IMR-90 (cell line): ENCODE measurements at places on chromosomes 12 and 14. TPM values are rescaled to one million over a fixed set of nuclear protein-coding genes. Genes with fewer than 3 reads are reported as not detected.
A peak's percentile ranks its signal among the peaks of the same experiment; 100 is the strongest.

Gene PMCH
- total RNA-seq: not detected in 2 replicates

Gene GZMB
- not detected in 2 replicates for total RNA-seq

Gene P2RX7
- total RNA-seq: under 0.01 and 0.18 TPM in 2 replicates

Gene CACNA1C
- total RNA-seq: 1.6 and 1.9 TPM in 2 replicates

Gene RHOJ
- total RNA-seq: 7.8 and 9.5 TPM in 2 replicates

Gene TRIM9
- under 0.01 TPM in 2 replicates for total RNA-seq

DNA sequence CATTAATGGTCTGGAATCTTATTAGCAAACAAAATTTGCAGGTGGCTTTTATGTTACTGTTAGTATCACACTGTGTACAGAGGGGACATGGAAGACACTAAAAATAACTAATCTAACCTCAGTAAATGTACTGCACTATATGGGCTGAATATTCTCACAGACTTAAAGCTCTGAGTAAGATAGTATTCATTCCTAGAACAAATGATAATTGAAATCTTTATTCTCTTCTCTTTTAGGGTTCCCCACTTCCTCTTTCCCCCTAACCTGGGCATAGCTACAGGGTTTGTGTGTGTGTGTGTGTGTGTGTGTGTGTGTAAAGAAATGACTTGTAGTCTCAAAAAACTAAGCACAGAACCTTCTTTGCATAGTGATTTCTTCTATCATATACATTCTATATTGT lies 21.4 kb upstream of the HECTD1 start:
- no peak for DNase-seq

- DNase-seq: no peak
Measured at GRCh38 chr12:47819138-47819895, 386 bp downstream of the HDAC7 start.

- DNase-seq: no peak
Measured at GRCh38 chr14:69291891-69292561, 32.1 kb downstream of the GALNT16 start.

GRCh38 chr14:101508948-101509729 lies 52.2 kb upstream of the DIO3 start:
- DNase-seq: no peak

DNA sequence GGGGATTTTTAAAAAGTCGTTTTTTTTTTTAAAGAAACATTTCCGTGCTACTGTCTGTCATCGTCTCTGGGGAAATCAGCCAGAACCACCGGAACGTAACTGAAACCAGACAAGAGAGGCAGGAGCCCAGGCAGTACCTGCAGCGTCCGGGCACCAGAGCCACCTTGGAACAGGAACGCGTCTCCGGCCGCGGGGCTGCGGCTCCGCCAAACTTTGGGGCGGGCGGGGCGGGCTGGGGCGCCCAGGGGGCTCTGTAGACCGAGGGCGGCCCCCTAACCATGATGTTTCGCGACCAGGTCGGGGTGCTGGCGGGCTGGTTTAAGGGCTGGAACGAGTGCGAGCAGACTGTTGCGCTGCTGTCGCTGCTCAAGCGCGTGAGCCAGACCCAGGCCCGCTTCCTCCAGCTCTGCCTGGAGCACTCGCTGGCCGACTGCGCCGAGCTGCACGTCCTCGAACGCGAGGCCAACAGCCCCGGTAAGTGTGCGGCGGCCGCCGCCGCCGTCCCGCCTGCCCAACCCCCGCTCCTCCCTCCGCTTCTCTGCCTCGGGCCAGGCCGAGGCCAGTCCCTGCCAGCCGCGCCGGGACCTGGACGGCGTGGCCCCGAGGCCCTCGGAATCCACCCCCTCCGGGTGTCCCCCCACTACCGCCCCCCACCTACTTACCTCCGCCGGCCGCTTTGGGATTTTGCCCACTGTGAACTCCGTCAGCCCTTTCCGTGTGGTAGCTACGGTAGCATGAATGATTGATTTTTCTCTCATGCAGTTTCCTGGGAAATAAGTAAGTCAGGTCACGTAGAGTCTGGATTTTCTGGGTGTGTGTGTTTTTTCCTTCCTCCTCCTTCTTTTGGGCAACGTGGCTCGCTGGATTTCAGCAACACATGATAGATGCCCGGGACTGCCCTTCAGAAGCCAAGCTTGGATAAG lies 972 bp downstream of the SAMD4A start:
- no peak for DNase-seq

- DNase-seq: no peak
Measured at GRCh38 chr12:114614040-114614439, 69.9 kb downstream of the TBX3 start.

- peak; percentile 91 for DNase-seq
Measured at GRCh38 chr12:1518591-1519516, 75.5 kb downstream of the FBXL14 start.

DNA sequence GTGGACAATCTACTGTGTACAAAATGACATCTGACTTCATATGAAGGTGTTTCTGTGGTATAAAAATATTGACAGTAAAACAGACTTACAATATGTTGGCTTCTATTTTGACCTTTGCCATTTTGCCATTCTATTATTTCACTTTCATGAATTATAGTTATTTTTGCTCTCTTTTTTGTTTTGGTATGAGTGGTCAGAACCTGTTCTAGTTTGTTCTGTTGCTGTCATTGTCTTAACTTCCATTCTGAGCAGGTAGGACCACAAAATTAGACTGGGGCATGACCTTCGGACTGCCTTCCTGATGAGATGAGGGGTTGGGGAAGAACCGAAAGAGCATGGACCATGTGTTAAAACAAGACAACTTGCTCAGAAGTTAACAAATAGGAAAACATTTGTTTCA lies 36.5 kb upstream of the IFNG-AS1 start:
- DNase-seq: no peak

DNA sequence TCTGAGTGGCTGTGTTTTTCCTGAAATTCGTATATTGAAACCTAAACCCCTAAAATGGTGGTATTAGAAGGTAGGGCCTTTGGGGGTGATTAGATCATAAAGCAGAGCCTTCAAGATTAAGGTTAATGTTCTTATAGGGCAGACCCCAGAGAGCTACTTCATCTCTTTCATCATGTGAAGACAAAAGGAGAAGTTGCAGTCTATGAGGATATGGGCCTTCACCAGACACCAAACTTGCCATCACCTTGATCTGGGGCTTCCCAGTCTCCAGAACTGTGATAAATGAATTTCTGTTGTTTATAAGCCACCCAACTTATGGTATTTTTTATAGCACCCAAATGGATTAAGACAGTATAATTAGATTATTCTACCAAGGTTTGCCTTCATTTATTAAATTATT lies 275.0 kb upstream of the ATP2B1 start:
- no peak for DNase-seq

GRCh38 chr12:45697371-45697770 lies 32.1 kb upstream of the ARID2 start:
- DNase-seq: no peak

DNA sequence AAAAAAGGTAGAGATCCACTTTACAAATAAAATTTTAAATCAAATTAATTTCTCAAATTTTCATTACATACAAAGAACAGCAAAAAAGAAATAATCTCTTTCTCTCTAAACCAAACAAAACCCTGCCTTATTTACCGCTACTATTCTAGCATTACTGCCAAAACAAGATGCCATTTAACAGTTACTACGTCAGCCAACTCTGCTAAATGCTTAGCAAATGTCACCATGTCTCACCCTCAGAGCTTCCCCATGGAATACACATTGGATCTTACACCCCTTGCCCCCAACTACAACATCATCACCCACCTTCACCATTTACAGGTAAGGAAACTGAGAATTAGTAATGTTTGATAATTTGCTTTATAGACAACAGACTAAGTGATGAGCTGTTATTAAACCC lies 23.0 kb upstream of the NR2C1 start:
- no peak for DNase-seq

DNA sequence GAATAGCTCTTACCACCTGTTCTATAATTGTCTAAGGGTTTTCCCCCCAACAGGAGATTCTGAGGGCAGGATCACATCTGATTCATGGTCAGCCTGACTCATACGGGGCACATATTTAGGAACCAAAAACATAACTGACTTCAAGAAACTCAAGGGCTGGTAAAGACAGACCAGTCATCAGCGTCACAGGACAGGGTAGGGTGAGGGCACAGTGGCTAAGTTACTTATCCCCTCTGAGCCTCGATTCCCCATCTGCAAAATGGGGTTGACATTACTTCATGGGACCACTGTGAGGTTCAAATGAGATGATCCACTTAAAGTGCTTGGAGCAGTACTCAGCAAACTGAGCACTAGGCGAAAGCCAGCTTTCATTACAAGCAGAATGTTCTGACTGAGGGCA lies 606 bp downstream of the CINP start:
- peak; percentile 57 for DNase-seq

GRCh38 chr14:33432407-33433023 lies 493.8 kb downstream of the NPAS3 start:
- DNase-seq: peak; percentile 18

DNA sequence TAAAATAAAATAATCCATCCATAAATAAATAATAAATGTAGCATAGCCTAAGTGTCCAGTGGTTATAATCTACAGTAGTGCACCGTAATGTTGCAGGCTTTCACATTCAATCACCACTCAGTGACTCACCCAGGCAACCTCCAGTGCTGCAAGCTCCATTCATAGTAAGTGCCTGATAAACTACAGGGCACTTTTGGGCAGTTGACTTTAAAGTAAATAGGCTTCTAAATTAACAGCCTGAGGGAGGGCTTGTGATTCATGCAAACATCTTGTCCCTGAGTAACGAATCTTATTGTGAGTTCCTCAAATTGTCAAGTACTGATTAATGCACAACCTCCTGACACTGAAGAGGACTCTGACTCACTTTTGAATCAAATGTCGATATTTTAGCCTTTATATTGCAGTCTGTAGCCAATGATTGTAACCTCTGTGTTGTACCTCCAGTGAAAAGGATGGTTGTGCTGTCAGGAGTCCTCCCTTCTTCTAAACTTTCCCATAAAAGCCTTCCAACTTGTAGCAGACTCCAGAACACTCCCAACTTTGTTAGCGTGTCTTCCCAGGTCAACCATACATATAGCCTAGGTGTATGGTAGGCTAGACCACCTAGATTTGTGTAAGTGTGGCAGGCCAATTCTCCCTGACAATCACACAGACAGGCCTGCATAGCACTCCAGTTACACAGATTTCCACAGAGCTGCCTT lies 55.0 kb upstream of the BICD1 start:
- DNase-seq: peak; percentile 96

- DNase-seq: no peak
Measured at GRCh38 chr12:132138941-132139871, 4.9 kb downstream of the DDX51 start.

DNA sequence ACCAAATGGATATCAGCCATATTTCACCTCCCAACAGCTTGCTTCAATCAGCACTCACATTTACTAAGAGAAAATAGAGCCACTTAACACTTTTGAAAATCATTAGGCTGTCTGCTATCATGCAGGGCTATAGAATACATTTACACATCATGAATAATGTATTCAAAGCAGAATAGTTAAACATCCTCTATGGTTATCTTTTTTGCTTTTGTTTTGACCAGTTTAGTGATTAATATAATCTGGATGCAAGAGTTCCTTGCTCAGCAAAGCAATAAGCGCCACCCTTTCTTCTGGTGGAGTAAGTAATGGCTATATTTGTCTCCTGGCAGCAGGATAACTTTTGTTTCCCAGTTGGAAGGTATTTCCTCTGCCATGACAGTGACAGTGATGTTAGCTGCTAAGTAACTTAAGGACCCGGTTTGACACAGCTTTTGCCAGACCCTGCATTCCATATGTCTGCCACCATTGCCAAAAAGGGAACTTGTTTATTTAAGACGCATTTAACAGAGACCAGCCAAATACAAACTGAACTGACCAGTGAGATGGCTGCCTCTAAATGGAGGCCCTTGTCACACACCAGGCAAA lies 70.3 kb upstream of the NR2C1 start:
- peak; percentile 40 for DNase-seq

DNA sequence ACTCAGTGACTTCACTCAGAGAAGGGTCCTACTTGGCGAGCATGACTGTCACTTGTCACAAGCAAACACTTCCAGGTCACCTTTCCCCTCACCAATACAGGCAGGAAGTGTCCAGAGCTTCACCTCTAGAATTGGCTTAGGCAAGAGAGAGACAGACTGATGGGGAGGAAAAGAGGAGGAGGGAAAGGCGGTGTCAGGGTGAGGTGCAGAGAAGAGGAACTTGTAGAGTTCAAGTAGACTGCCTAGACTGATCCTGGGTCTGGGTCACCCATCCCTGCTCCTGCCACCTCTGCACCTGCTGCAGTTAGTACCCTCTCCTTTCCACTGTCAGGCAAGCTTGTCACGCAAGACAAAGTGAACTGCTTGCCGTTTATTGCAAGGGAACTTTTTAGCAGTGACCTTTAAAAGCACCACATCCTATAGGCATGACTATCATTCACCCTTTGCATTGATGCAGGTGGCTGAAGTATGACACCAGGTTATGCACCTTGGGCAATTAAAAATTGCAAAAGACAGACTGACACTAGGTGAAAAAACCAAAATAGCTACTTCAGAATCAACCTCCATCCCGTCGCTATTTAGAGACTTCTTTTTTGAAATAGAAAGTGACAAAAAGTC lies 292.4 kb downstream of the SYT1 start:
- no peak for DNase-seq

- DNase-seq: no peak
Measured at GRCh38 chr14:58677996-58678395, 40.2 kb downstream of the DACT1 start.

DNA sequence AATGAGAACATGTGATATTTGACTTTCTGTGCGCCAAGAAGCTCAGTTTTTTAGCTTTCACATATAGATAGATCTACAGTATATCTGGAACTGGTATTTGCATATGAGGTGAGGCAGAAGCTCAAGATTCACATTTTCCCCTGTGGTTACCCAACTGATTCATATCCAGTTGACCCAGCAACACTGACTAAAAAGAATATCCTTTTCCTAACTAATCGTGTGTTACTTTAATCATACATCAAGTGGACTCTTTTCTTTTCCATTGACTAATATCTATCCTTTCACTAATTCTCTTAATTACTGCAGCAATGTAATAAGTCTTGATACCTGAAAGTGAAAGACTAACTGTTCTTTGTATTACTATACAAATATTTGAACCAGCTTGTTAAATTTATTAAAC lies 236.1 kb downstream of the AEBP2 start:
- DNase-seq: no peak

DNA sequence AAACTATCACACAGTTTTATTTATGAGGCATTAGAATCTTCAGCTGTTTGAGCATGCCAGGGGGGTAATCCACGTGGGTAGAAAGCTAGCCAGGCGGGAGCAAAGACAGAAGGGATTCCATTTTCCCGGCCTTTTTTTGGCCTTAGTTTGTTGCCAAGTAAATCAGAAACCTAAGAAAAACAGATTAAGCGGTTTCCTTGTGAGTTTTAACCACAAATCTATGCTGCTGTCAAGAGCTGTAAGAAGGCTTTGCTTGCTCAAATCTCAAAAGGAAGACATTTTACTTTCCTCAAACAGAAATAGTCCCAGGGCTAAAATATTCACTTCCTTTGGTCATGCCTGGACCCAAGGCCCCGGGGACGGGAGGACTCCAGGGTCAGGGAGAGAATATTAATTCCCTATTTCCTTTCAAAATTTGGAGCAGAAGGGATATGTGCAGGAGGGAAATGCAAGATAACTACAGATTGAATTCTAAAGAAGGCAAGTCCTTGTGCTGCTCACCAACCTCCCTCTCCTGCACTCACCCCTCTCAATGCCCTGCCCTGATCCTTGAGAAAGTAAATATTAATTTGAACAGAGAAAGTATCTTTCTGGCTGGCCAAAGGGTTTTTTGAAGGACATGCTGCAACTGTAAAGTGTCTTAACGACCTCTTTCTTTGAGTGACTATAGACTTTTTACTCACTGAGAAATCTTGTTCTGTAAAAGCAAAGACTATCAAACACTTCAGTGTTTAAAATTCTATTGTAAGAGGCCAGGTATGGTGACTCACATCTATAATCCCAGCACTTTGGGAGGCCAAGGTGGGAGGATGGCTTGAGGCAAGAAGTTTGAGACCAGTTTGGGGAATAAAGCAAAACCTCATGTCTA lies 75.7 kb downstream of the HSD17B6 start:
- no peak for DNase-seq
